Natural killer cell (primary cell): ENCODE measurements at places on chromosomes 2 and 18. TPM values are rescaled to one million over a fixed set of nuclear protein-coding genes. Genes with fewer than 3 reads are reported as not detected.

GRCh38 chr18:21257386-21257785 lies 15.4 kb downstream of the GREB1L start:
- DNase-seq = no peak

The DLX1 gene
- total RNA-seq = not detected

The DGUOK gene
- 47.6 TPM for total RNA-seq

- no peak for DNase-seq
Observed at GRCh38 chr2:100309973-100310719, 12.2 kb downstream of the LONRF2 start.

GRCh38 chr2:102194609-102195268 lies 7.9 kb downstream of the IL1RL2 start:
- no peak for DNase-seq

DNA sequence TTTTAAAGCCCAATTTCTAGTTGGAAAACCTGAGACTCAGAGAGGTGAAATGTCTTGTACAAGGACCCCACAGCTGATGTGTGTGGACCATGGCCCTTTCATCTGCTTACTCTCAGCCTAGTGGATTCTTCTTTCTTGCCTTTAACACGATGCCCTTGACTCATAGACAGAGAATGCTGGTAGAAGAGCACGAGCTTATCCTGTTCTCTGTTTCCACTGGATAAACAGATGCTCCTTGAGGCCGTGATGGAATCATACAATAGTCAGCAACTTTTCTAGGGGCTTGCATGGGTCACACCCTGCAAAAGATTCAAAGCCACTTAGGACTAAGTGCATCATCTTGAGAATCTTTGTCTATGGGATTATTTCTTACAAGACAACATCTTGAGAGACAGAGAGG lies 50.9 kb downstream of the MYCN start:
- DNase-seq = no peak

GRCh38 chr18:77004555-77005380 lies 127.8 kb downstream of the MBP start:
- DNase-seq = peak; percentile 49

DNA sequence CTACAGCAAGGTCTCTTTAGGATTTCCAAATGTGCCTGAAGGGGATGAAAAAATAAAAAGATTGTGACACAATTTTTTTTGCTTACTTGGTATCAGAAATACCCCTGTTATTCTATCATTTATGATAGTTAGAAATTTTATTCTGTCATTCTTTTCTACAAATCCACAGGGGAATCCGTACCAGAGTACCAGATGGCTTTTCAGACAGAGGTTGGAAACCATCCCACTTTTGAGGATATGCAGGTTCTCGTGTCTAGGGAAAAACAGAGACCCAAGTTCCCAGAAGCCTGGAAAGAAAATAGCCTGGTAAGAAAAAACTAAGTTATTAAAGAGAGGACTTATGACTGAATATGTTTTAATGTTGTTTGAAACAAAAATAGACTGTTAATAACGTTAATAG lies 92.6 kb upstream of the FAM117B start:
- DNase-seq = no peak
